ENCODE measurements at places on chromosomes 5 and 9. TPM values are rescaled to one million over a fixed set of nuclear protein-coding genes. Genes with fewer than 3 reads are reported as not detected.

Gene SLC36A1
- total RNA-seq: 10.7 TPM

Gene CDH6
- 0.05 TPM for total RNA-seq

Gene IFNA21
- total RNA-seq: not detected

Gene CARD9
- 0.95 TPM for total RNA-seq

Gene HK3
- total RNA-seq: not detected

Gene OR1Q1
- not detected for total RNA-seq

Gene GRIN1
- total RNA-seq: 0.52 TPM

Gene SPATA6L
- 2.4 TPM for total RNA-seq

Gene SPINK4
- not detected for total RNA-seq

Gene PCDHB8
- total RNA-seq: 0.25 TPM

Gene NAIP
- total RNA-seq: 0.27 TPM

Gene PFN3
- not detected for total RNA-seq

Gene PDLIM4
- total RNA-seq: 0.49 TPM

Gene DMAC1
- 74.6 TPM for total RNA-seq

Gene ZNF879
- total RNA-seq: 0.60 TPM

Gene DAPK1
- 14.1 TPM for total RNA-seq

Gene OR1N2
- not detected for total RNA-seq

Gene SIT1
- total RNA-seq: not detected

Gene HAUS6
- total RNA-seq: 28.6 TPM

Gene PLPP7
- total RNA-seq: not detected

Measured in A549 treated with RU486 at 1 μM for 4 hours (cell line).